ENCODE measurements at places on chromosomes 12 and 14.

GRCh38 chr12:107684990-107685359 is 624 bp upstream of the PWP1 start:
- DNase-seq: peak; percentile 7

DNA sequence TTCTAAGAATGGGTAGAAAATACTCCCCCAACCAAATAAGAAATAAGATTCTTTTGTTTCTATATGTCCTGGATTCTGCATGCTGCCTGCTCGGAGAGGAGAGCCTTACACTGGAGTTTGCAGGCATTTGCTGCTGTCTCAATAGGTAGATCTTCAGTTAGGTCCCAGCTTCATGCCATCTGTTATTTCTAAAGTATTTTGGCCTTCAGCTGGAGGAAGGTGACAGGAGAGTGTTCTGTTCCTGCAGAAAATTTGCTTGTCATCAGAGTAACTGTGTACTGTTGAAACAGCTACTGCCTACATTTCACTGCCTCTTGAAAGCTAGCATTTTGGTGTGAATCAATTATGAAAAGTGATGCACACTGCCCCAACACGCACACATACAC is 966.9 kb downstream of the NRXN3 start:
- no peak for DNase-seq

DNA sequence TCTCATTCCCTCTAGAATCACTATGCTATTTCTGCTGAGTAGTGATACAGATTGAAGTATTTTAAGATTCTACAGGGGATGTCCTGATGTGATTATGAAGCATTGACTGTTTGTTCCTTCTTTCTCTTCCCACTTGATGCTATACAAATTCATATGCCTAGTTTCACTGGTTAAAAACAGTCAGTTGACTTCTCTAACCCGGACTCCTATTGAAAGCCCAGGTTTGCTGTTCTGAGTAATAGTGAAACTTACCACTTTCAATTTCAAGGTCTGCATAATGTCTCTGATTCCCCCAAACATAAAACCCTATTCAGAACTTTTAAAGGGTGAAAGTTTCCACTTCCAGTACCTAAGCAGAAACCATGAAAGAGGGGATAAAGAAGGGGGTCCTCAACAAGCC is 117.7 kb upstream of the RPL10L start:
- no peak for DNase-seq

GRCh38 chr12:94710933-94711332 is 60.6 kb upstream of the TMCC3 start:
- DNase-seq: peak; percentile 19

GRCh38 chr14:32427726-32428528 is 98.8 kb downstream of the AKAP6 start:
- no peak for DNase-seq

- DNase-seq: no peak
These were observed 864.2 kb upstream of the MGAT4C start for GRCh38 chr12:87120440-87120839.

- no peak for DNase-seq
These were observed 158.3 kb downstream of the SEC23A start for GRCh38 chr14:38944691-38945090.

- no peak for DNase-seq
These were observed 2.8 kb downstream of the PTPN21 start for GRCh38 chr14:88551980-88552431.

DNA sequence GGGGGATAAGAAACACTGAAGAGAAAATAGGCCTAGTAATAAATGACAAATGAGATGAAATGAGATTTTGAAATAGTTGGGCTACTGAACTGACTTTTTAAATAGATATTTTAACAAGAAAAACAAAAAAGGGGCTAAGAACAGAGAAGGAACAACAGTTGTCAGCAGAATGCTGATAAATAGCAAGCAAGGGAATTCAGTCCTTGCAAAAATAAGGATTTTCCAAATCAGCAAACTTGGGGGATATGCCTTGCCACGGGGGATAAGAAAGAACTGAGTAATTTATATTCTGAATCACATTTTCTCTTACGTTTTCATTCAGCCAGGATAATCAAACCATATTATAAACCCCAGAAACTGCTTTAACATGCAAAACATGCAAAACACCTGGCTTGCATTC is 12.9 kb upstream of the CCDC196 start:
- DNase-seq: no peak

Data from activated CD4-positive, alpha-beta T cell treated with anti-CD3 and anti-CD28 coated beads, Interleukin-2, amount 50 U/mL, for 1 hour (primary cell).